ENCODE measurements at places on chromosomes 4 and X. TPM values are rescaled to one million over a fixed set of nuclear protein-coding genes. Genes with fewer than 3 reads are reported as not detected.

- DNase-seq = no peak
Measured at GRCh38 chrX:109862433-109862832, 129.4 kb upstream of the ACSL4 start.

DNA sequence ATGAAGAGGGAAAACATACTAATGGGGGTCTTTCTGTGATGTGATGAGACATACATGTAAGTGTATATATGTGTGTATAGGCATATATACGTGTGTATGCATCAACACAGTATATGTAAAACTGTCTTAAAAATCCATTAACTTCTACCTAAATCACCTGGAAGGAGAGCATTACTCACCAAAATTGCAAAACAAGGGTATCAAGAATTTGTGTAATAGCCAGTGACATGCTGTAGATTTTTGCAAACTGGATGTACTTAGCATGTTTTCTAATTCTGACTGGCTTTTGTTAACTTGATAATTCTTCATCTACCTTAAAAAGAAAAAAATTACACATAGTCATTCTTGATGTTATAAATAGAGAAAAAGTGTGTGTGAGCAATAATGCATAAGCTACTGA, 104.7 kb downstream of the PRRG1 start:
- no peak for DNase-seq

G6PD gene
- 67.6 TPM for total RNA-seq

- no peak for DNase-seq
Measured at GRCh38 chrX:47751670-47752069, 85.0 kb upstream of the ZNF81 start.

NDP gene
- 1.7 TPM for total RNA-seq

TLR2 gene
- total RNA-seq = 1.7 TPM

FTHL17 gene
- total RNA-seq = not detected

MAPK10 gene
- total RNA-seq = 75.6 TPM

GRCh38 chr4:121597346-121597934, 99.3 kb downstream of the ANXA5 start:
- no peak for DNase-seq

CASP6 gene
- 16.7 TPM for total RNA-seq

All from chondrocyte (in vitro differentiated cells).